Globus pallidus (tissue), 1 donor: ENCODE measurements at places on chromosomes 7 and 10.

GRCh38 chr10:87804939-87805569 is 13.0 kb downstream of the ATAD1 start:
- no peak for DNase-seq

DNA sequence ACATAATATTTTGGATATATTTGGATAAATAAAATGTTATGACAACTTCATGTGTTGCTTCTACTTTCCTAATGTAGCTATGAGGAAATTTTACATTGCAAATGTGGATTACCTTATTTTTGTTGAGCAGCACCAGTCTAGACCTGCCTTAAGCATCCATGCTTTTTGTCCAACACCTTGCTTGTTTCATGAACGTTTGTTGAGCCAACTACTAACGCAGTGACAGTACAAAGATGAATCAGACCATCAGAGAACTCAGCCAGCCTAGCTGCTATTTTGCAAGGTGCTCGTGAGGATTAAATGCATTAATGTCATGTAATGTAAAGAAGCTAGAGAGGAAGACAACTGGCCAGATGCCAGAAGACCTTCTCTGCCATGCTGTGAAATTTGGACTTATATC is 1.1 kb upstream of the ZC3HAV1L start:
- DNase-seq: no peak

- no peak for DNase-seq
Observed at GRCh38 chr7:148791546-148791945, 92.5 kb downstream of the EZH2 start.

- no peak for DNase-seq
Observed at GRCh38 chr7:88462799-88463198, 156.1 kb upstream of the STEAP4 start.

- DNase-seq: no peak
Observed at GRCh38 chr10:90887555-90887954, 15.8 kb downstream of the RPP30 start.

DNA sequence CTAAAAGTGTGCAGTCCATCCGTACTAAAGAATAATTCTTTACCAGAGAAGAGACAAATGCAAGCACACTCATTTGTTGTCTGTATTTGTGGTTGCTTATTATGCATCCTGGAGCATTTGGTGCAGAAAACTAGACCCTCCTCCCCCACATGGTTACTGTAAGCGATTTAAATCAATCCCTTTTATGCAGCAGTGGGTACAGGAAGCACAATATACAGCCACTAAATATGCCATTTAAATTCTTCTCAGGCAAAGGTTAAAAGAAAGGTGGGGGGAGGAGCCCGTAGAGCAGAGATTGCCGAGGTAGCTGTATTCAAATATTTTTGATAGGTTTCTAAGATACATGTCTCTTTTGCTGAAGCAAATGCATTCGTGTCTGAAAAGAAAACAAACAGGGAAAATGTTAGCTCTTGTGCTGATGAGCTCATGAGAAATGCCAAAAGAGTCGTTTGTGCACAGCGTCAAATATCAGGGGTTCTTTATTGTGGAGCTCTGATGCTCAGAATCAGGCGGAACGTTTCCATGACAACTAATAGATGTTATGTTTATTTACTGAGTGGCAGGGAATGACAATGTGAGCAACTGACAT is 131.3 kb upstream of the NPVF start:
- peak; percentile 82 for DNase-seq

GRCh38 chr10:54958844-54959243 is 157.8 kb upstream of the PCDH15 start:
- no peak for DNase-seq

DNA sequence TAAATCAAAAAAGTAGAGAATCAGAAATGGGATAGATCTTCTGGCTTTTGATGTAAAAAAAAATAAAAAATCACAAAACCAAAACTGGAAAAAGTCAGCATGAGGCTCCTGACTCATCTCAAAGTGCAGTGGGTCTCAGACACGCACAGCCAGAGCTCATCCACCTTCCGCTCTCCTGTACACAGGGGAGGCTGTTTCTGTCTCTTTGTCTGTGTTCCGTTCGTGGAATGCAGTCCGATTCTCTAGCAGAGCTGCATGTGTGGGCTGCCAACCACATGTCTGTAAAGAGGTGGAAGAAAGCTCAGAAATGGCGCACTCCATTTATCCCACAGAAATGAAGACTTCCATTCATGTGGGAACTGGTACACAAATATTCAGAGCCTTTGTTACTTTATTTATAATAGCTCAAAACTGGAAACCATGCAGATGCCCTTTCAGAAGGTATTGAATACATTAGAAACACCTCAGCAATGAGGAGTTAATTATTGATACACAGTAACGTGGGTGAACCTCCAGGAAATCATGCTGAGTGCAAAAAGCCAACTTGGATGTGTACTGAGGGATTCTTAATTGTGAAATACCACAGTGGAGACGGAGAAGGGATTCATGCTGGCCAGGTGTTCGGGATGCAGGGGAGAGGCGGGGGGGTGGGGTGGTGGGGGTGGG is 123.3 kb downstream of the TRRAP start:
- DNase-seq: no peak

DNA sequence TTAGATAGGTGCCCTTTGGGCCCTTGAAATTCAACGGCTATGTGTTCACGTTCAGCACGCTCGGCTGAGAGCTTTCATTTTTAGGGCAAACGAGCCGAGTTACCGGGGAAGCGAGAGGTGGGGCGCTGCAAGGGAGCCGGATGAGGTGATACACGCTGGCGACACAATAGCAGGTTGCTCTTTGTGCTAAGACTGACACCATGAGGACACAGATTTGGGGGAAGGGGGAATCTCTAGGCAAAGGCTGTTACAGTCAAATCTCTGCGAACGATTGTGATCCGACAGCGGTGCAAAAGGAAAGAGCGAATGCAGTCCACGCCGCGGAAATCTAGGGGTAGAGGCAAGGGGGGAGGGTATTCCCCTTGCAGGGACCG is 667 bp downstream of the KLLN start:
- no peak for DNase-seq

- no peak for DNase-seq
Observed at GRCh38 chr10:117830205-117830604, 216.5 kb downstream of the RAB11FIP2 start.

DNA sequence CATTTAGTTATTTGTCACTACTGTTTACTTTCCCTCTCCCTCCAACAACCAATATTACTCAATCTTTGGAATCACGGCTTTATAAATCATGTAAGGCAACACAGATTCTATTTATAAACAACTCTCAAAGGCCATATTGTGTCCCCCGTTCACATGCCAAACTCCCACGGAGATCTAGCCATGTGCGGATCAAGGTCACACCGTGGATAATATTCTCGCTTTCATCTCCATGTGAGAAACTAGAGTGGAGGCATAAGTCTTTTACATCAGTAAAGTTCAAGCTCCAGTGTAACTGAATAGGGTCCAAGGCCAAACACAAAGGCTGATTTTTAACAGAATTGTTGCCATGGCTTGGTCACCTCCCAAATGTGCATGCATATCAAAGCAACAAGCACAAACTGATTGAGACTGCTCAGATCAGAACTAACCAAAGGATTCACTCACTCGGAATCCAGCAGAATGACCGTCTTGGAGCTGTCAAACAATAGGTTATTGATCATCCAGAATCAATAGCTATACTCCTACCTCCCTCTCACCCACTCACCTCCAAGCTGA is 569.5 kb upstream of the LRRN3 start:
- no peak for DNase-seq

DNA sequence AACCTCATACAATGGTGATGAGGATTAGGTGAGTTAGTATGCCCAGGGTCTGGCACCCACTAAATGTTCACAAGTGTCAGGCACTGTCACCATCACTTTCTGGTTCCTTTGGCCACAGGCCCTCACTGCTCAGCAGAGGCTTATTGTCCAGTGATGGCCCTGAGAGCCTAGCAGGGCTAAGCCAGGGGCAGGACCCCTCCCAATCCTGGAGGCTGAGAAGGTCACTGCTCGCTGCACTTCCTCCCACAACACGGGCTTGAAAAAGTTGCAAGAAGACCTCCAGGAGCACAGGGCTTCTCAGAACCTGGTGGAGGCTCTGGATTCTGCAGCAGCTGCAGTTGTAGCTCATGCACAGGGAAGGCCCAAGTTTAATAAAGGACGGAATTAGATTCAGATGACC is 48.1 kb downstream of the DRGX start:
- DNase-seq: no peak

- no peak for DNase-seq
Observed at GRCh38 chr7:23061327-23061726, 44.3 kb upstream of the KLHL7 start.

DNA sequence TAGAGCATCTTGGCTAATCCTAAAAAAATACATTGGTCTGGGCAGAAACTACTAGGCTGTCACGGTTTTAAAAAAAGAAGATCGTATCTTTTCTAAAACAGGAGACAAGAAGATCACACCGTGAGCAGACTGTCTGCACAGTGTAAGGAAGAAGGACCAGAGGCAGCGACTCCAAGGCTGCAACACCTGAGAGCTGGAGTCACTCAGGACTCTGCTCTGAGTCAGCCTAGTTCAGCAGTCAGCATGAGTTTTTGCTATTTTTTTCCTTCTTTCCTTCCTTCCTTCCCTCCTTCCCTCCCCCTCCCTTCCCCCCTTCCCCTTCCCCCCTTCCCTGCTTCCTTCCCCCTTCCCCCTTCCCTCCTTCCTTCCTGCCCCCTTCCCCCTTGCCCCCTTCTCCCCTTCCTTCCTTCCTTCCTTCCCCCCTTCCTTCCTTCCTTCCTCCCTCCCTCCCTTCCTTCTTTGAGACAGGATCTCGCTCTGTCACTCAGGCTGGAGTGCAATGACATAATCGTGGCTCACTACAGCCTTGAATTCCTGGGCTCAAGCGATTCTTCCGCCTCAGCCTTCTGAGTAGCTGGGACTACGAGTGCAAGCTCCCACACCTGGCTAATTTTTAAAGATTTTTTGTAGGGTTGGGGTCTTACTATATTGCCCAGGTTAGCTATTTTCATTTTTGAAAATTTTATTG is 24.4 kb downstream of the BAG3 start:
- DNase-seq: no peak

GRCh38 chr7:51467384-51468017 is 150.9 kb upstream of the COBL start:
- no peak for DNase-seq

- DNase-seq: peak; percentile 4
Observed at GRCh38 chr10:115001506-115002381, 63.7 kb downstream of the TRUB1 start.

DNA sequence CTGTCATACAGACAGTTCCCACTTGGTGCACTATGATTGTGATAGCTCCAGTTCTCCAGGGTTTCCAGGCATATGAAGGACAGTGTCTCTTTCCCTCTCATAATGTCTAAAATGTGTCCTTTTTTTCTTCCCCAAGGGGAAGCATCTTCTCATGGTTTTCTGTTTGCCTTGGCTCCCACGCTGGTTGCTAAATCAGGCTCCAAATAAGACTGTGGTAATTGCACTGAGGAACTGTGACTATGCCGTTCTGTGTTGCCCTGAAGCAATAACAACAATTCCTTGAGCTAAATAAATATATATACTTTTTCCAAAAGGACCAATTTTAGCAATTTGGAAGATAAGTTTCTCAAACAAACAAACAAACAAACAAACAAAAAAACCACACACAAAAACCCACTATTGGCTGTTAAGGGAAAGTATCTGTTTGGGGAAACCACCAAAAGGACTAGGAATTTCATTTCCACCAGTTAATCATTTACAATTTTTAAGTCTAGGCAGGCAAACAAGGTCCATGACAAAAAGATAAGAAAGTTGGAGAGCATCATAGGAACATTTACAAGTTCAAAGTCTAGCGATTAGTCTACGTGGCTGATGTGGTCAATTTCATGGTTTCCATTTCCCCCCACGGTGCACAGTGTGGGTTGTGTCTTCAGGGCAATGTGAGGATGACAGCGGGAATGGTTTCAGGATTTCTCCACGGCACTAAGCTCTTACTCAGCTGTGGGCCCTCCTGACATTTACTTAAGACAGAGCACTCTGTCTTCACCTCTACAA is 62.4 kb downstream of the THNSL1 start:
- DNase-seq: no peak

DNA sequence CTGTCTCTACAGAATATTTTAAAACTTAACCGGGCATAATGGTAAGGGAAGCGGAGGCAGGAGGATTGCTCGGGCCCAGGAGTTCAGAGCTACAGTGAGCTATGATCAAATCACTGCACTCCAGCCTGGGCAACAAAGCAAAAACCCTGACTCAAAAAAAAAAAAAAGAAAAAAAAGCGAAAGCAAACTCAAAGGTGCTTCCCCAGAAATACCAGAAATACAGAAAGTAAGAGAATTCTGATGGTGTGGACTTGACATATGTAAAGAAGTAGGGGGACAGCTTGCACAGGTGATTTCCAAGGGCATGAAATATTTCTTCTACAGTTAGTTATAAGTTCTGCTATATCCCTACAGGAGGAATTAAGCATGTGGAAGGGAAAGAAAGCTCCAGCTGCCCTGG is 69.7 kb upstream of the APBB1IP start:
- DNase-seq: no peak

GRCh38 chr10:85602713-85603112 is 763.9 kb downstream of the GRID1 start:
- no peak for DNase-seq

DNA sequence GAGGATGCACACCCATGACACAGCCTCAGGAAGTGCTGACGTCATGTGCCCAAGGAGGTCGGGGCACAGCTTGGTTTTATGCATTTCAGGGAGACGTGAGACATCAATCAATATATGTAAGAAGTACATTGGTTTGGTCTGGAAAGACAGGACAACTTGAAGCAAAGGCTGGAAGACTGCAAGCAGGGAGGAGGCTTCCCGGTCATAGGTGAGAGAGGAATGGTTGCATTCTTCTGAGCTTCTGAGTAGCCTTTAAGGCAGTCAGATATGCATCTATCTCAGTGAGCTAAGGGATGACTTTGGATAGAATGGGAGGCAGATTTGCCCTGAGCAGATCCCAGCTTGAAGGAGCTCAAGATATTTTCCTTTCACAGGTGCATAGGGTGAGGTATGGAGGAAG is 349.5 kb downstream of the TYW1 start:
- no peak for DNase-seq

DNA sequence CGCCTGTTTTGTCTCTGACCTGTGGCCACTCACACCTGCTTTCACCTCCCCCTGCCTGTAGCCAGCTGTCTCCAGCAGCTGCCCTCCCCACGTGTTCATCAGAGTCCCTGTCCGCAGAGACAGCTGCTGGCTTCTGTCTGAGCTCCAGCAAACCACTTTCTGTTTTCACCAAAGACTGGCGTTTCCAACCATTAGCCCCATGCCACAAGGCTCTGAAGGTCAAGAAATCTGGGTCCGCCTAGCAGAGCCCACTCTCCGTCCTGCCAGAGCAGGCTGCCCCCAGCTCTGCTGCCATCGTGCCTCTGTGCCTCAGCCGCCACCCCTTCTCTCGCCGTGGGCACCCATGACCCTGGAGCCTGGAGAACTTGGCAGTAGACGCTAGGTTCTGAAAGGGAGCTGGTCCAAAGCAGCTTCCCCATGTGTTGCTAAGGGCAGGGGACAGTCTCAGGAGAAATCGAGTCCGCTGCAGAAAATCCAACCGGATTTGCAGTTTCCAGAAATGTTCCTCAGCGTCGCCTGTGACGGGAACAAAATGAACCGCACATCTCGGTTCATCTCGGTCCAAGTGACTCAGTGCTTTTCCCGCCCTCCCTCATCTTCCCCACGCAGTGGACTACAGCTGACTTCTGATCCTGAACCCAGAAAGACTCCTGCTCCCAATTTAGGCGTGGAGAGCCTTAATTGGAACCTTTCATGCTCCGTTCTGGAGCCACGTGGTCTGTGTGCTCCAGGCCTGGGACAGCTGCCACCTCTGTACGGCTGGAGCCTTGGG is 28.0 kb downstream of the TMEM120A start:
- peak; percentile 41 for DNase-seq
